ENCODE measurements at places on chromosomes 2 and 18.

GRCh38 chr18:35121038-35121437 is 79.8 kb downstream of the MAPRE2 start:
- ATAC-seq = no peak

DNA sequence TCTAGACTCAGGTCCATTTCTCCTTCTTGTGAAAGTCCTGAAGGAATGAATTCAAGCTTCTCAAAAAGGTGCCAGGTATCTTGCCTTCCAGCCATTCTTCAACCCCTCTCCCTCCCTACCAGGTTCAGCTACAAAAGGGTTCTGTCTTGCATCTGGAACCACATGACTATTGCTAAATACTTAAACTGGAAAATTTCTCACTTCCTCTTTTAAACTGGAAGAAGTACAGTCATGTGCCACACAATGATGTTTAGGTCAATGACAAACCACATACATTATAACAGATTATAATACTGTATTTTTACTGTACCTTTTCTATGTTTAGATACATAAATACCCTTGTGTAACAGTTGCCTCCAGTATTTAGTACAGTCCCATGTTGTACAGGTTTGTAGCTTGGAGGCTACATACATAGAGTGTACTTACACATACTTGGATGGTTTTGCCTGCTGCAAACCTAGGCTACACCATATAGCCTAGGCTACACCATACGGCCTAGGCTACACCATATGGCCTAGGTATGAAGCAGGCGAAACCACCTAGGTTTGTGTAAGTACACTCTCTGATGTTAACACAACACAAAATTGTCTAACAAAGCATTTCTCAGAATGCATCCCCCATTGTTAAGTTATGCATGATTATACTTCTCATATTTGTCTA is 142.0 kb upstream of the DNMT3A start:
- ATAC-seq = no peak

GRCh38 chr2:29010946-29011345 is 29.8 kb downstream of the TOGARAM2 start:
- no peak for ATAC-seq

DNA sequence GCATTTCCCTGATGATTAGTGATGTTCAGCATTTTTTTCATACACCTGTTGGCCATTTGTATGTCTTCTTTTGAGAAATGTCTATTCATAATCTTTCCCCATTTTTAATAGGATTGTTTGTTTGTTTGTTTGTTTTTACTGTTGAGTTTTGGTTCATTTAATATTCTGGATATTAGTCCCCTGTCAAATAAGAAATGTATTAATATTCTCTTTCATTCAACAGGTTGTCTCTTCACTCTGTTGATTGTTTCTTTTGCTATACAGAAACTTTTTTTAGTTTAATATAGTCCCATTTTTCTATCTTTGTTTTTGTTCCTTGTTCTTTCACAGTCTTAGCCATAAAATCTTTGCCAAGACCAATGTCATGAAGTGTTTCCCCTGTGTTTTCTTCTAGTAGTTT is 22.1 kb downstream of the ACVR1C start:
- ATAC-seq = no peak

Measured in esophagus mucosa (tissue), 1 donor.